Chondrocyte (in vitro differentiated cells): ENCODE measurements at places on chromosomes 13 and 19. TPM values are rescaled to one million over a fixed set of nuclear protein-coding genes. Genes with fewer than 3 reads are reported as not detected.

GRCh38 chr13:109657395-109657794, 129.0 kb downstream of the IRS2 start:
- H3K27ac ChIP-seq, result no peak overlapping the region
- H3K36me3 ChIP-seq, result no peaks in the 10 kb centered on the region
- H3K27me3 ChIP-seq, result no peaks in the 10 kb centered on the region
- no peak overlapping the region for H3K4me3 ChIP-seq
- no peak for DNase-seq
- peaks cover 4% of the 10 kb centered on the region for H3K4me1 ChIP-seq

GRCh38 chr13:101529422-101529821, 76.9 kb downstream of the ITGBL1 start:
- DNase-seq, result no peak
- H3K27ac ChIP-seq, result peak overlapping the region; percentile 91
- peaks cover 63% of the 10 kb centered on the region for H3K4me1 ChIP-seq
- H3K27me3 ChIP-seq, result no peaks in the 10 kb centered on the region
- peaks cover 10% of the 10 kb centered on the region for H3K36me3 ChIP-seq

GRCh38 chr19:5339950-5340636, 519 bp downstream of the PTPRS start:
- no peaks in the 10 kb centered on the region for H3K36me3 ChIP-seq
- peak overlapping the region; percentile 17 for H3K27ac ChIP-seq
- peaks cover 5% of the 10 kb centered on the region for H3K27me3 ChIP-seq
- no peak for DNase-seq

DNA sequence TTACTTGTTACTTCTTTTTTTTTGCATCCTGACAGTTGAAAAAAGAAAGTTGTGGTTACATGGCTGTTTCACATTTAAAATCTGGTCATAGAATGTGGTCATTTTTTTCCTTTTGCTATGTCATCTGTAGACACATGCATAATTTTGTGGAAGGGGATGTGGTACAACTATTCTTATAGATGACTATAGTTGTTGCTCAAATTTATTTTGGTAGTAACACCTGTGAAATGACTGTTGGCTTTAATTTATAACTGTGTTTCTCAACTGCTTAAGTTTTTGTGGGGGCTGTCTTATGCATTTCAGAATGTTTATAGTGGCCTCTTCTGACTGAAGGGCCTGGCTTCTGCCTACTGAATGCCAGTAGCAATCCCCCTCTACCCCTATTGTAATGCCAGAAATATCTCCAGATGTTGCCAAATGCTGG, 130.5 kb downstream of the PAN3 start:
- peaks cover 14% of the 10 kb centered on the region for H3K36me3 ChIP-seq
- no peak overlapping the region for H3K27ac ChIP-seq
- H3K27me3 ChIP-seq, result no peaks in the 10 kb centered on the region
- no peak overlapping the region for H3K4me3 ChIP-seq

DNA sequence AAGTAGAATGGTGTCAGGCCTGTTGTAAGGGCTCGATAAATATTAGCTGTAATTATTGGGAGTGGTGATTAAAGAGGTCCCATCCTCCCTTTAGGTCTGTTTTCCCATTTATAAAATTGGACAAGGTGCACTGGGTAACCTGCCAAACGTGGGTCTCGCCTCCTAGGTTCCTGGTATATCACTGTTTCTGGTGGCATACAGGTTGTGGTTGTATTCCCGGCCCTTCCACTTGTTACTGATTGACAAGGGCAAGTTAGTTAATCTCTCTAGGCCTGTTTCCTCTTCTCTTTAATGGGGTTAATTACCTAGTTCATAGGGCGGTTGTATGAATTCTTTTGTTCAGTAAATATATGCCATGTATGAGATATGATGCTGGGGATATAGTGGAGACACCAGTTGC, 1.5 kb downstream of the PPP2R1A start:
- no peak for DNase-seq
- peaks cover 6% of the 10 kb centered on the region for H3K36me3 ChIP-seq
- H3K4me1 ChIP-seq, result peaks cover 52% of the 10 kb centered on the region

DNA sequence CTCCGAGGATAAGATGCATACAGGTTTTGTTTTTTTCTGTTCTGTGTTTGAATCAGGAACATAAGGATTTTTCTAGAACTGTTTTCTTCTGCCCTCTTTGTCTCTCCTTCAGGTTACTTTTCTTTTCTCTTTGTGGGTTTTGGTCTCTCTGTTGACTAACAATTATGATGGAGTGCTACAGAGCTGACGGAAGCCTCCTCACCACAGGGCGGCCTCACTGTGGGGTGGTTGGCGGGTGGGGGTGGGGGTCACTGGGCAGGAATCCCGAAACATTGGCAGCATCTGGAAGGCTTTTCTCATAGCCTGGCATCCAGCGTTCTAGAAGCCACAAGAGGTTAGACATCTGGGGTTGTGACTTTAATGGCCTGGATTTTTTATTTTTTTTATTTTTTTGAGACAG, 12.0 kb upstream of the MATK start:
- peaks cover 7% of the 10 kb centered on the region for H3K4me1 ChIP-seq
- H3K36me3 ChIP-seq, result peaks cover 3% of the 10 kb centered on the region
- no peak overlapping the region for H3K4me3 ChIP-seq
- H3K27me3 ChIP-seq, result peaks cover 34% of the 10 kb centered on the region
- DNase-seq, result no peak

DNA sequence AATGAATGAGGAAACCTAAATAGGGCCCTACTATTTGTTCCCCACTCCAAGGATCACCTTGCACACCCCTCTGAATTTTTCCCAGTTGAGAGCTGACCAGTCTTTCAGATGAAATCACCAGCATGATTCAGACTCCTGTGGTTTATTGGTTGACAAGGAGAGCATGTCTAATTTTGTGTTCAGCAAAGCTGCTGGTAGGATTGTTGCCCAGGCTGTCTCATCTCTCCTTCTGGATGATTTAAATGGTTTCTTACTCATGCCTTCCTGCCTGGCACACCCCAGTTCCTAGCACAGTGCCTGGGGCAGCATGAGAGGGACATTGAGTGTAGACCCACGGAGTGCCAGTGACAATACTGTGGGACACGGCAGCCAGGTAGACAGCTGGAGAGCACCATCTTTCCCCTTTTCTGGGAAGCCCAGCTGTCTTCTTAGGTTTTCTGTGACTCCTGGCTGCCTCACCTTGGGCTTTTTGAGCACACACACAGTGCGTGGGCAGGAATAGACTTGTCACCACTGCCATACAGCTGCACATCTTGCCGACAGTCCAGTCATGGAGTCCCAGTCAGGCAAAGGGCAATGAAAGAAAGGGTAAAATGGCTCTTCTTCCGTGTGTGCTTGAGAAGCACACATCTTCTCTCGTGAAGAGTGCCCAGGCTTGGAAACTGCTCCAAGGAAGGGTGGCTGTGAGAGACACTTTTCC, 12.3 kb downstream of the FGF9 start:
- no peak overlapping the region for H3K4me3 ChIP-seq
- peaks cover 24% of the 10 kb centered on the region for H3K27me3 ChIP-seq
- no peak for DNase-seq
- H3K4me1 ChIP-seq, result peaks cover 6% of the 10 kb centered on the region

DNA sequence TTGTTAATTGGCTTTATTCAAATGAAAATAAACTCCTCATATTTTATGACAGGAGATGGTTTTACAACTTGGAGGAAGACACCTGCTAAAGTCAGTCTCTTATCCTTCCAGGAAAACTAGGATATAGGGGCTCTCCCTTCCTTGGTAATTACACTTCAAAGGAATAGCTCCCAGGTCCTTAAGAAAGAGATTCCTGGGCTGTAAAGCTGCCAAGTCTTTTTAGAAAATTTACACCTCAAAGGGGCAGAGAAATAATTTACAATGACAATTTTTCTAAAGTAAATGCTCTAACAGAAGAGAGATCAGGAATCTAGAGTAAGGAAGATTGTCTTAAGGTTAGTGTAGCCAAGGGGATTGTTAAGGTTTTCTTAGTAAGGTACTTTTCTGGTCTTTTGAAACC, 1359.0 kb downstream of the OLFM4 start:
- H3K4me3 ChIP-seq, result no peak overlapping the region
- H3K4me1 ChIP-seq, result no peaks in the 10 kb centered on the region
- H3K27ac ChIP-seq, result no peak overlapping the region
- no peak for DNase-seq

DNA sequence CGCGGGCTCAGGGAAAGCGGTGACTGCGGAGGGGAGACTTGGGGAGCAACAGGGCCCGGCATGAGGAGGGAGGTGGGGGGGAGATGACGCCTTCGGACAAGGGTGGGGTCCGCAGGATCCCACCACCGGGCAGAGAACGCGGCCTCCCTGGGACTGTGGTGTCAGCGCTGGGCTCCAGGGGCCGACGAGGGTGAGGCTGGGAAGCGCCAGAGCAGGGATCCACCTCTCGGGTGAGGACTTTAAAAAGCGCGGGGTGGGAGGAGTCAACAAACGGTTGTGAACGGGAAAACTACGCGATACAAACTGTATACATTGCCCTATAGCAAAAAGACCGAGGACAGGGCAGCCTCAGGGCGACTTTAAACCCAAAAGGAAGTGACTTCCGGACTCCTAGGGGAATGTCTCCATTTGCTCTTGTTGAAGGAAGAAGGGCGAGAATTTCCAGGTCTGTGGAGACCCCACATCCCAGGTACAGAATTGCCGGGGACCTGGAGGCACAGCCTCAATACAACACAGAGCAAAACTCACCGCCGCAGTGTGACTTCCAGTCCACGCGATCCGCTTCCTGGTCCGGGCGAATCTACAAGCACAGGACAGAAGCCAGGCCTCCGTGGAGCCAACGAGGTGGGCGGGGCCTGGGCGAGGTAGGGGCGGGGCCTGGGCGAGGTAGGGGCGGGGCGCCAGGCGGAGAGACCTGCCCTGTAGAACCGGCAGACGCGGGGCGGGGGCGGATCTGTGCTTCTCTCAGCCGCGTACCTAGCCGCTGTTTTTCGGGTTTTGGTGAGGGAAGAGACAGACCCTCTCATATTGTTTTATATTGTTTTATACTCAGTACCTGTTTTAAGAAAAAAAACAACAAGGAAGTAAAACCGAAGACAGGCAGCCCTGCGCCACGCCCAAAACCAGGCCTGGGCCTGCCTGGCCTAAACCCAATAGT, at the start of gene ZNF888:
Gene ZNF888 (minus strand): TSS at position 588 of the 937 bp plus-strand sequence. CDS start 5,555 bp downstream, outside the sequence.
- H3K4me3 ChIP-seq, result peak within 1 kb of the TSS; percentile 92
- no peaks in the 10 kb centered on the region for H3K27me3 ChIP-seq
- peak within 1 kb of the TSS; percentile 97 for H3K27ac ChIP-seq
- peaks cover 29% of the 10 kb centered on the region for H3K4me1 ChIP-seq
- no peak for DNase-seq

GRCh38 chr19:35609851-35610353, 2.6 kb upstream of the HAUS5 start:
- no peak overlapping the region for H3K27ac ChIP-seq
- no peak for DNase-seq
- peaks cover 3% of the 10 kb centered on the region for H3K27me3 ChIP-seq
- H3K4me1 ChIP-seq, result peaks cover 8% of the 10 kb centered on the region
- H3K36me3 ChIP-seq, result peaks cover 3% of the 10 kb centered on the region
- H3K4me3 ChIP-seq, result no peak overlapping the region

- H3K36me3 ChIP-seq, result peaks cover 7% of the 10 kb centered on the region
- no peak overlapping the region for H3K27ac ChIP-seq
- no peaks in the 10 kb centered on the region for H3K27me3 ChIP-seq
- no peak overlapping the region for H3K4me3 ChIP-seq
- no peaks in the 10 kb centered on the region for H3K4me1 ChIP-seq
These were observed 244.0 kb upstream of the RXFP2 start for GRCh38 chr13:31495336-31495735.

DNA sequence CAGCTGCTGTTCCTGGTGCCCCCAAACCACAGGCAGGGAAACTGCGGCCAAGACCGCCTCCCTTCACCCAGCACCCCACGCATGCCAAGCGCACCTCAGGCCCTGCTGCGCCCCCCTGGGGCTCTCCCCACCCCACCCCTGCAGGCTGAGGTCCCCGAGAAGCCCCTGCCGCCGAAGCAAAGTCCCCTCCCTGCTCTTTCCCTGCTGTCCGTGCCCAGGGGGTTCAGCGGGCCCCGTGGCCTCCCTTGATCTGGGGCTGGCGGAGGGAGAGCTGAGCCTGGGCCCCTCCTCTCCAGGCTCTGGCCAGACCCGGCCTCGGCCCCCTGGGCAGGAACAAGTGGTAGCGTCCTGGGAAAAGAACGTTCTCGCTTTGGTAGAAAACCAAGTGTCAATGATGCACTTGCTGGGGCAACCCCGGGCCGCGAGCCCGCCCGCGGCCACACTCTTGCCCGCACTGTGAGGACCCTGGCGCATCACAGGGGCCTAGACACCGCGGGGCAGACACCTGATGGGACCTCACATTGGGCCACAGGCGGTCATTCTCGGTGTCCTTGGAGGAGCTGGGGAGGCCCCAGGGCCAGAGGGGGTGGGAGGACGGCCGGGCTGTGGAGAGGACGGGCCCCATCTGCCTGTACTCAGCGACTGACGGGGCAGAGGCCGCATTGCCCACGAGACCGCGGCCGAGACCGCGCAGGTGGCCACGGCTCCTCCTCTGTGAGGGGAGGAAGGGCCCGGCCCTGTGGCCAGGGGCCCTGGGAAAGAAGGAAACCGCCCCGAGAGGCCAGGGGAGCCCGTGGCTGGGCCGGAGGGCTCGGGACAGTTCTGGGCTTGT, 29.0 kb downstream of the GPX4 start:
- no peaks in the 10 kb centered on the region for H3K36me3 ChIP-seq
- peak overlapping the region; percentile 80 for H3K4me3 ChIP-seq
- H3K4me1 ChIP-seq, result peaks cover 28% of the 10 kb centered on the region
- no peak for DNase-seq
- H3K27ac ChIP-seq, result peak overlapping the region; percentile 81
- no peaks in the 10 kb centered on the region for H3K27me3 ChIP-seq

- no peak overlapping the region for H3K4me3 ChIP-seq
- no peak for DNase-seq
- H3K36me3 ChIP-seq, result peaks cover 22% of the 10 kb centered on the region
These were observed 114.6 kb downstream of the KDM4B start for GRCh38 chr19:5083547-5083965.

DNA sequence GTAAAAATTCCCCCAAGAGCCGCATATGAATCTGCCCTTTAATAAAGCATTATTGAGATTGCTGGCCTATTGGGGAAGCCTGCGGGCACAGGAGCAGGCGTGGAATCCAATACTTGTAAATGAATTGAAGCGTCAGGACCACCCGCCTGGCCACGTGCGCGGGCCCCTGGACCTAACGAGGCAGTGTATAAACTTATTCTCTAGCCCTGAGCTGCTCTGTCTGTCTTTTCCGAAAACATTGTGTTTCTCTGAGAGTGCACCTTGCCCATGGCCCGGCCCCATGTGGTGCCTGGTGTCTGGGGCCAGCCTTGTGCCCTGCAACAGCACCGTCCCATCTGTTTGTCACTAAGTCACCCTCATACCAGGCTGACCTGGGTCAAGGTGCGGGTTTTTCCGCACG, 14.4 kb downstream of the UBXN6 start:
- H3K27me3 ChIP-seq, result no peaks in the 10 kb centered on the region
- no peaks in the 10 kb centered on the region for H3K4me1 ChIP-seq
- H3K4me3 ChIP-seq, result no peak overlapping the region
- H3K27ac ChIP-seq, result peak overlapping the region; percentile 6
- peaks cover 5% of the 10 kb centered on the region for H3K36me3 ChIP-seq
- no peak for DNase-seq

GRCh38 chr13:41212881-41213280, 18.5 kb upstream of the KBTBD7 start:
- H3K4me3 ChIP-seq, result no peak overlapping the region
- DNase-seq, result no peak
- H3K27ac ChIP-seq, result no peak overlapping the region
- H3K27me3 ChIP-seq, result no peaks in the 10 kb centered on the region
- peaks cover 10% of the 10 kb centered on the region for H3K36me3 ChIP-seq

The UBE2S gene
- 60.0 to 79.7 TPM (median 78.6 TPM) in 3 replicates for total RNA-seq

The FBXO27 gene
- 4.6 to 7.4 TPM (median 6.7 TPM) in 3 replicates for total RNA-seq

The SH2D3A gene
- total RNA-seq, result 0.41 to 0.52 TPM in 2 of 3 replicates, not detected in the other

The CPB2 gene
- not detected in 3 replicates for total RNA-seq

The ZNF471 gene
- 0.02 TPM in 1 of 3 replicates, not detected in the others for total RNA-seq

The N4BP2L1 gene
- total RNA-seq, result 3.3 to 3.9 TPM (median 3.7 TPM) in 3 replicates

The SIGLEC12 gene
- total RNA-seq, result not detected in 3 replicates

The PSG3 gene
- 0.99 TPM in 1 of 3 replicates, not detected in the others for total RNA-seq

The STARD13 gene
- 37.6 to 57.8 TPM (median 41.0 TPM) in 3 replicates for total RNA-seq

The ZNF71 gene
- 9.4 to 10.6 TPM (median 10.0 TPM) in 3 replicates for total RNA-seq

The IFNL1 gene
- total RNA-seq, result not detected in 3 replicates

The ATCAY gene
- total RNA-seq, result not detected in 3 replicates

The FCER2 gene
- not detected in 3 replicates for total RNA-seq

The PNMA8B gene
- total RNA-seq, result 2.2 to 5.5 TPM (median 2.5 TPM) in 3 replicates
